Activated CD4-positive, alpha-beta memory T cell treated with anti-CD3 and anti-CD28 coated beads, Interleukin-2, amount 10 ng/mL, durations not matched to agents 7 days and 5 days (primary cell): ENCODE measurements at places on chromosomes 2 and 18.

DNA sequence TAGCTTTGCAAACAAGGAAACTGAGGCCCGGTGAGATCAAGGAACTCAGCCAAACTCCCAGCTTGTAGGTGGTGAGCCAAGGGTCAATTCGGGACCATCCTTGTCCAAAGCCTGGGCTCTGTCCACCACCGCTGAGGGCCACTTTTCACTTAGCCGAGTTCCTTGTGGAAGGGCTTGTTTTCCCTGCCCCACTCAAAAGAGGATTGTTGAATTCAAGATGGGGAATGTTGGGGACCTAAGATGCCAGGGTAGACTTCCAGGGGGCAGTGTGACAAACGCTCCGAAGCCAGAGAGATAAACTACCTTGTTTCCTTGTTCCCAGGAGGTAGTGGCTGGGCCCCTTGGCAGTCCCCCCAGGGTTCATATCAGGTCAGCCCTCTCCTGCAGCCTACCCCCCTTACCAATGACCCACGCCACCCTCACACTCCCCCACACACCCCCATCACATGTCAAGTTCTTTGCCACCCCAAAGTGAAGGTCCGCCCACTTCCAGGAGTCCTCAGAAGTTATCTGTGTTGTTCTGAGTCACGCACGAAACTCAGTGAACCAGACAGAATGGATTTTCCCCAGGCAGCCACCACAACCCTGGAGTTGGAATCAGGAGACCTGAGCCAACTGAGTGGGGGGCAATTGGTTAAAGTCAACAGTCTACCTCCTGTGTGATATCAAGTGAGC is 10.3 kb upstream of the ATOH8 start:
- H3K4me3 ChIP-seq: no peak overlapping the region
- H3K27ac ChIP-seq: no peak overlapping the region
- H3K4me1 ChIP-seq: no peaks in the 10 kb centered on the region
- DNase-seq: no peak

DNA sequence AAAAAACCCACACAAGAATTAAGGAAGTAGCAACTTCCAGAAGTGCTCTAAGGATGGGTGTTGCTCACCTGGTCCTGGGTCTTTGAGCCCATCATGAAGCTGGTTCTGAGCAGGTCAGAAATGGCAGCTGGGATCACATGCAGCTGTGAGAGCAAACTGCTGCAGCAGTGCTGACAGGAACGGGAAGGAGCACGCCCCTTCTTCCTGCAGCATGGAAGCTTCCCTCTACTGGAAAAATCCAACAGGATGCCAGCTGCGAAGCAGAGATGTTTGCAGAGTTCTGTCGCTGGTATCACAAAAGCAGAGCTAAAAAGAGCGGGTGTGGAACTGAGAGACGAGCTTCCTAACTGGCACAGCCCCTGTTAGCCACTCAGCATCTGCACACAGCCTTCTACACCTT is 33.7 kb downstream of the EIF4E2 start:
- peaks cover 13% of the 10 kb centered on the region for H3K36me3 ChIP-seq
- H3K27ac ChIP-seq: no peak overlapping the region
- no peaks in the 10 kb centered on the region for H3K27me3 ChIP-seq
- no peak for DNase-seq

- peaks cover 4% of the 10 kb centered on the region for H3K27me3 ChIP-seq
- peaks cover 4% of the 10 kb centered on the region for H3K36me3 ChIP-seq
- H3K4me1 ChIP-seq: peaks cover 24% of the 10 kb centered on the region
- peak; percentile 26 for DNase-seq
Observed at GRCh38 chr2:190344276-190344827, 963 bp downstream of the INPP1 start.

DNA sequence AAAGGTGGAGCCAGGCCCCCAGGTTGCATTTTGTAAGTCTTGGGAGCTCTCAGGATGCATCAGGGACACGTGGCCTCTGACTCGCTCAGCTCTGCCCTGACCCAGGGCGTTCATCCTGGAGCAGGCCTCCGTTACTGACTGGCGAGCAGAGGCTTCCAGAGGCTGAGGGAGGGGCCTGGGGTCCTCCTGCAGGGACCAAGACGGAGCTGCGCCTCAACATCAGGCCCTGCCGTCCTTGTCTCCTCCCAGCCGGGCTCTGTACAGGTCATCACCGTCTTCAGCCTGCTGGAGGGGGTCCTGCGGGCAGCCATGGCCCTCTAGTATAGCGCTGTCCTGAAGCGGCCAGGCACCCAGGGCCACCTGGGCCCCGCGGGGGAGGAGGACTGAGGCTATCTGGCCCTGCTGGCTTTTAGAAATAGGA is 10.2 kb upstream of the ALPP start:
- no peak overlapping the region for H3K27ac ChIP-seq
- H3K36me3 ChIP-seq: no peaks in the 10 kb centered on the region
- H3K4me3 ChIP-seq: no peak overlapping the region
- peaks cover 11% of the 10 kb centered on the region for H3K4me1 ChIP-seq
- no peaks in the 10 kb centered on the region for H3K27me3 ChIP-seq

GRCh38 chr2:134341476-134341875 is 87.6 kb downstream of the MGAT5 start:
- no peak overlapping the region for H3K27ac ChIP-seq
- DNase-seq: no peak
- H3K36me3 ChIP-seq: peaks cover 45% of the 10 kb centered on the region

- H3K27ac ChIP-seq: no peak overlapping the region
- no peak overlapping the region for H3K4me3 ChIP-seq
- H3K27me3 ChIP-seq: peaks cover 85% of the 10 kb centered on the region
- DNase-seq: no peak
Observed at GRCh38 chr2:44943693-44944101, 2.2 kb downstream of the SIX3 start.

GRCh38 chr18:73220663-73221062 is 352.9 kb upstream of the NETO1 start:
- no peak overlapping the region for H3K27ac ChIP-seq
- no peaks in the 10 kb centered on the region for H3K4me1 ChIP-seq
- H3K4me3 ChIP-seq: no peak overlapping the region
- H3K36me3 ChIP-seq: no peaks in the 10 kb centered on the region

DNA sequence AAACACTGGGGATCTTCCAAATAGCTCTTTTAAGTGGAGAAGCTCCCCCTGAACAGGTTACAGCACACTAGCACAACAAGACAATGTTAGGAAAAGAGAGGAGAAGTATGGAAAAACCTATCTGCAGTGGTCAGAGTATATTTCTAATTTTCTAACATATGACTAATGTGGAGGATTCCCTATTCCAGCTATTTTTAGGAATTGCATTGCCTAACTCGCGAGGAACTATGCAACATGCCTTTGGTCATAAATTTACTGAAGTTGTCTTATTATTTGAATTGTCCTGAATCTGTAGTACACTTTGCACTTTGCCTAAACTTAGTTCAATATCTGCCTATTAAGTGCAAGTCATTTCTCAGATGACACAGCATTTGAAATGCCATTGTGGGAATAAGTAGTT is 381.4 kb downstream of the CCDC85A start:
- no peak overlapping the region for H3K4me3 ChIP-seq
- H3K27me3 ChIP-seq: no peaks in the 10 kb centered on the region

GRCh38 chr2:30115981-30116285 is 30.9 kb upstream of the YPEL5 start:
- peaks cover 2% of the 10 kb centered on the region for H3K27me3 ChIP-seq
- no peaks in the 10 kb centered on the region for H3K36me3 ChIP-seq

- H3K4me1 ChIP-seq: peaks cover 29% of the 10 kb centered on the region
- DNase-seq: no peak
- no peaks in the 10 kb centered on the region for H3K27me3 ChIP-seq
- no peak overlapping the region for H3K27ac ChIP-seq
- H3K36me3 ChIP-seq: peaks cover 23% of the 10 kb centered on the region
Observed at GRCh38 chr2:239312741-239313667, 87.8 kb downstream of the HDAC4 start.

DNA sequence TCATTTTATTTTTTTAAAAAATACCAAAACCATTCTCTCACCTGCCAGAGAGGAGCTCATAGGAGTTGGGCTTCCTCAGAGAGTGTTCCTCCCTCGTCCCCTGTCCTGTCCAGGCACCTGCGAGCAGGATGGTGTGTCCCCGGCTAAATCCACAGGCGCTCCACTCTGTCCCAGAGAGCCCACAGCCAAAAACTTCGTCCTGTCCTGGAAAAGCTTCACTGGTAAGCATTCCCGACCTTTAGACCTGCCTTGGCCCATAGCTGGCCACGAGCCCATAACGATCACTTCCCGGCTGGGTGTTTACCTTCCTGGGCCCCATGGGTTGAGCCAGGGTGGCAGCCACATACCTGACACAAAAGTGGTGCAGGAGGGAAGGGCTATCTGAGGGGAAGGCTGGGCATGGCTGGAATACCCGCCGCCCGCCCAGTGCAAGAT is at the start of gene NGEF:
NGEF (minus strand) TSS at position 230 of the 435 bp plus-strand sequence. CDS start 38,366 bp downstream, outside the sequence.
- no peaks in the 10 kb centered on the region for H3K4me1 ChIP-seq
- DNase-seq: no peak
- no peaks in the 10 kb centered on the region for H3K36me3 ChIP-seq

DNA sequence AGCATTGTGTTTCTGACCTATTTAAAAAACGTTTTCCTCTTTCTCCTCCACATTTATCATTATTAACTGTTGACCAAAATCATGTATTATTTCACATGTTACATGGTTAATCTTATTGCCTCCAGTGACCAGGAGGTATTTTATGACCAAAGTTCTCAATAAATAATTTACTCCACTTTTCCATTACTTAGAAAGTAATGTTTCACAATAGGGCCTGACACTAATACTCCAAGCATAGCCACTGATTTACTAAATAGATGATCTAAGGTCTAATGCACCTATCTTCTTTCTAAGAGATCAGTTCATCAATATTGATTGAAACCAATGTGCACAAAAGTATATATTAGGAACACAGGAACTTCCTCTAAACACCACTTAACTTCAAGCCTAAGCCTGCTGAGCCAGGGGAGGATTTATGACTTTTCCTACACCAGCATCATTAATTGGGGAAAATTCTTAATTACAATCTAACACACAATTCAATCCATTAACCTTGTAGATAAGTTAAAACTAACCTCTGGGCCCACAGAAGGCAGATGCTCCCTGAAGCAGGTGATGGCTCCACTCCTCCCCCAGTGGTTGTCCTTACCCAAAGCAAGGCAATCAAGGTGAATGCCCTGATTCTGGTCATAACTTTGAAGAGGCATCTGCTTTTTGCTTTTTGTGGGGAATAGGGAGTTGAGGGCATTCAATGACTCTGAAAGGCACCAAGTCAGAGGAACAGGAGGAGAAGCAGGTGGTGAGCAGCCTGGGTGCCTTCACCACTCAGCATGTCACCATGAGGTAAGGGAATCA is 33.9 kb downstream of the RBMS1 start:
- peaks cover 27% of the 10 kb centered on the region for H3K4me1 ChIP-seq
- no peak overlapping the region for H3K27ac ChIP-seq
- H3K36me3 ChIP-seq: peaks cover 21% of the 10 kb centered on the region
- no peaks in the 10 kb centered on the region for H3K27me3 ChIP-seq
- no peak overlapping the region for H3K4me3 ChIP-seq

DNA sequence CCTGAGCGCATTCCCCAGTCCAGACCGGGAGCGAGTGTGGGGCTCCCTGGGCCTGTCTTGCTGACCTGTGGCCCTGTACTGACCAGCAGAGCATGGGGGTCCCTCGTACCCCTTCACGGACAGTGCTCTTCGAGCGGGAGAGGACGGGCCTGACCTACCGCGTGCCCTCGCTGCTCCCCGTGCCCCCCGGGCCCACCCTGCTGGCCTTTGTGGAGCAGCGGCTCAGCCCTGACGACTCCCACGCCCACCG is 5.3 kb downstream of the NEU4 start:
- H3K27me3 ChIP-seq: no peaks in the 10 kb centered on the region
- no peak overlapping the region for H3K4me3 ChIP-seq
- H3K36me3 ChIP-seq: no peaks in the 10 kb centered on the region
- DNase-seq: no peak
- peaks cover 5% of the 10 kb centered on the region for H3K4me1 ChIP-seq
- H3K27ac ChIP-seq: no peak overlapping the region

- H3K4me1 ChIP-seq: peaks cover 11% of the 10 kb centered on the region
- H3K4me3 ChIP-seq: no peak overlapping the region
- no peak overlapping the region for H3K27ac ChIP-seq
- peaks cover 4% of the 10 kb centered on the region for H3K36me3 ChIP-seq
- DNase-seq: no peak
Observed at GRCh38 chr2:105313877-105314276, 15.7 kb downstream of the TGFBRAP1 start.

- H3K4me3 ChIP-seq: no peak overlapping the region
- no peaks in the 10 kb centered on the region for H3K27me3 ChIP-seq
- H3K36me3 ChIP-seq: no peaks in the 10 kb centered on the region
- DNase-seq: no peak
Observed at GRCh38 chr18:73724958-73725357, 422.7 kb downstream of the FBXO15 start.

GRCh38 chr2:4354678-4355077 is 651.3 kb downstream of the DCDC2C start:
- H3K4me1 ChIP-seq: no peaks in the 10 kb centered on the region
- H3K27ac ChIP-seq: no peak overlapping the region
- no peak for DNase-seq
- no peak overlapping the region for H3K4me3 ChIP-seq

DNA sequence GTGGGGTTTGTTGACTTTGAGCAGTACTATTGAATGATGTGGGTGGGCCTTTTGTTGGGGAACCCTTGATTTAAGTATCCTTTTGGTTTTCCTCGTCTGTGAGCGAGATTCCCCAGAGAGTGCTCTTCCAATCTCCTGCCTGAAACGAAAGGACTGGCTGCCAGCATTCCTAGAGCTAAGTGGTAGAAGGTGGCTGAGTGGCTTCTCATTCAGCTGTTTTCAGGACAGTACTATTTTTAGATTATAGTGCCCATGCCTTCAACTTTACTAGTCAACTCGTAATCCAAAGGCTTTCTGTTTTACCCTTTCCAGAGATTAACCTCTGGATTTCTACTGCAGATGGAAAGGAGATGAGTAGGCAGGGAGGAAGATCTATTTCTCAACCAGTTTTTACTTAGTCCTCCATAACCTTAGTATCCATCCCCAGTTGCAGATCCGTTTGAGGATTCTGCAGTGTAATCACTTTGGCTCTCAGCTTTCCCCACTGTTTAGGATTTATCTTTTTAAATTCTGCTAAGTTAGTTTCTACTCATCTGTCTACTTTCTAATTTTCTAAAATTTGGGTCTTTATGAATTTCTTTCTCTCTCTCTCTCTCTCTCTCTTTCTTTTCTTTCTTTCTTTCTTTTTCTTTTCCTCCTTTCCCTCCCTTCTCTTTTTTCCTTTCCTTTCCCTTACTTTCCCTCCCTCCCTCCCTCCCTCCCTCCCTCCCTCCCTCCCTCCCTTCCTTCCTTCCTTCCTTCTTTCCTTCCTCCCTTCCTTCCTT is 9.2 kb downstream of the SLC4A1AP start:
- H3K4me1 ChIP-seq: peaks cover 4% of the 10 kb centered on the region
- no peak overlapping the region for H3K27ac ChIP-seq
- no peak for DNase-seq
- no peaks in the 10 kb centered on the region for H3K27me3 ChIP-seq
- peaks cover 65% of the 10 kb centered on the region for H3K36me3 ChIP-seq

GRCh38 chr2:7007846-7008741 is 90.9 kb downstream of the RNF144A start:
- no peaks in the 10 kb centered on the region for H3K36me3 ChIP-seq
- peaks cover 3% of the 10 kb centered on the region for H3K4me1 ChIP-seq
- no peaks in the 10 kb centered on the region for H3K27me3 ChIP-seq

- H3K36me3 ChIP-seq: no peaks in the 10 kb centered on the region
- H3K27ac ChIP-seq: no peak overlapping the region
- H3K4me1 ChIP-seq: no peaks in the 10 kb centered on the region
- no peaks in the 10 kb centered on the region for H3K27me3 ChIP-seq
- no peak overlapping the region for H3K4me3 ChIP-seq
- no peak for DNase-seq
Observed at GRCh38 chr2:149884871-149885270, 297.3 kb upstream of the MMADHC start.

- no peaks in the 10 kb centered on the region for H3K36me3 ChIP-seq
- H3K27ac ChIP-seq: no peak overlapping the region
- H3K27me3 ChIP-seq: no peaks in the 10 kb centered on the region
- no peak for DNase-seq
- no peak overlapping the region for H3K4me3 ChIP-seq
Observed at GRCh38 chr2:230052299-230052698, 16.4 kb downstream of the SLC16A14 start.
